Stimulated activated CD8-positive, alpha-beta memory T cell treated with anti-CD3 and anti-CD28 coated beads, Interleukin-4, amount 100 ng/mL, for 1 hour (primary cell): ENCODE measurements at places on chromosomes 12 and 14.

DNA sequence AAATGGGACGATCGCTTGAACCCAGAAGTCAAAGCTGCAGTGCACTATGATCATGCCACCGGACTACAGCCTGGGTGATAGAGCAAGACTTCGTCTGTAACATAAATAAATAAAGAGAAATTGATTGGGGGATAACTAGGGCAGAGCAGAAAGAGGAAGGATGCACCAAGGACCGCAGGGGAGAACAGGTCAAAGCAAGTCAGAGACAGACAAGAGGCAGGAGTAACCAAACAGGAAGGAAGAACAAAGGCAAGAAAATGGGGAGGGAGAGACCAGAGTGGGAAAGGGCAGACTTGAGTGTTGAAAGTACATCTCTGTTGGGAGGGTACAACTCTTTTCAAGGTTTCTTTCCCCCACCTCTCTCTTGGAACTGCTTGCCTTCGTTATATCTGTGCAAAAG is 50.8 kb upstream of the ELK3 start:
- no peak for DNase-seq

DNA sequence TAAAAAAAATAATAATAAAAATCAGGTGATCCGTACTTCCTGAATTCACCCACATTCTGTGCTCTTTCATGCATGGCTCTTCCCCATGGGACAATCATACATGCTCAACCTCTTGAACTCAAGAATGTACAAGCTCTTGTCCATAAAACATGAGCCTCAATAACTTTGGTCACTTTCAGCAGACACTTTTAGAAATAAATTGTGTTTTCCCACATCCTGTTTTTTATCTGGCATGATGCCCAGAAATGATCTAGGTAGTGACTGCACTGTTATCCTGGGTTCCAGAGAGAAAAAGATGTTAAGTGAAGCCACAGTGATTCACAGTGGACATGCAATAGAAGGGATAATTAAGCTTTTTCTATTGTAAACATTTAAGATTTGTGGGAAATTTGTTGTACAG is 537.6 kb upstream of the TMEM132C start:
- no peak for DNase-seq

DNA sequence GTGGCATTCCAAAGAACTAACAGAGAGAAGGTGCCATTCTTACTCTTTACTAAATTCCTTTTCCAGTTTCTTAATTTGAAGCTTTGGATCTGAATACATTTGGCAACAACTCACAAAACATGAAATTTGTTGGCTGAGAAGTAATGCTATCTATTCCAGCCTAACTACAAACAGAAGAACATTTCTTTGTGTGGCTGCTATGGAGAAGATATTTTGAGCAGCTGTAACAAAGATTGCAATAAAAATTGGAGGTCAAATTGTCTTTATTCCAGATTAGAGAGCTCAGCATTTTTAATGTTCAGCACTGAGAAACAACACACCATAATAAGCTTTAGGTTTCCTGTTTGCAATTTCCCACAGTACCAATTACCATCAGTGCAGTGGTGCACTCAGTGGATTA is 835.8 kb upstream of the FLRT2 start:
- no peak for DNase-seq

DNA sequence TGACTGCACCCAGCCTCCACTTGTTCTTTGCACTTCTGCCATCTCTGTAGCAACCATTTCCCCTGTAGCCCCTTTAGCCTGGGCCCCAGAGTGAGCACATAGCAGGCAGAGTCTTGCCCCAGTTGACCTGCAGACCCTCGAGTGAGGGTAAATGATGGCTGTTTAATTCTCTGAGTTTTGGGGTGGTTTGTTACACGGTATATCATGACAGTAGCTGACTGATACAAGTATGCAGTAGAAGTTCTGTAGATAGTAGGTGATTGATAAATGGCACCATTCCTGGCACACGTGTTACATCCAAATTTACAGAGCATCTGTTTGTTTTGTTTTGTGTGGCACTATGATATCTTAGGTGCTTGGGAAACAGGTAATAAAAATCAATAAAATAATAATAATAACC is 32.4 kb downstream of the CALM1 start:
- DNase-seq = no peak

GRCh38 chr12:81094718-81095360 is 17.0 kb downstream of the ACSS3 start:
- no peak for DNase-seq

DNA sequence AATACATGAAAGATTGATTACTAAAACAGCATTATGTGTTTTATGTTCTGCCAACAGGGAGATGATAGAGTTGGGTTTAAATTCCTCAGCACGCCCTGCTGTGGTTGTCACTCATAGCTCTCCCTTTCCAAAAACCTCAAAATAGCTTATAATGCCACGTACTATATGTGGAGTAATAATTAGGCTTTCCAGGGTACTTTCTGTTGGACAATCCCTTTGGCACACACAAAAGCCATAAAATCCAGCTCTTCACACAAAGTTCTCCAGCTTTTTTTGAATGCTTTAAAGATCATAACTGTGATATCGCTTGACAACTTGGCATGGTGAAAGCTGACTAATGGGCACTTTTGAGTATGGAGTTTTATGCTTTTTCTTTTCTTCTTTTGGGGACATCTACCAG is 145.3 kb upstream of the DCN start:
- no peak for DNase-seq

DNA sequence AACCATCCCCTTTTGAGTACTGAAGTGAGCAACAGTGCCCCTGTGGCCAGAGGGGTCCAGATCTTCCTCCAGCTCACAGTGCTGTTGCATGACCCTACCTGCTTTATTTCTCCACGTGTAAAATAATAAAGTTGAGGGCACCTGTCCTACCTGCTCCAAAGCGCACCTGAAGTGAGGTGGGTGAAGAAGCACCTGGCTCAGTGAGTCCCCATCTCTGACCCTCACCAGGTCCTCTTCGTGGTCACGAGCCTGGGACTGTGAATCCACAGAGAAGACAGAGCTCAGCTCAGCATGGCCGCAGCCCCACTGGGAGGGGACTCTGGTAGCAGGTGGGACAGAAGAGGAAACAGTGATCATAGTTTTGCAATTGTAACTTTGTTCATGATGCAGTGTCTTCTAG is 976.7 kb upstream of the TMEM132C start:
- DNase-seq = no peak

GRCh38 chr14:71135496-71135895 is 228.2 kb downstream of the PCNX1 start:
- DNase-seq = no peak

DNA sequence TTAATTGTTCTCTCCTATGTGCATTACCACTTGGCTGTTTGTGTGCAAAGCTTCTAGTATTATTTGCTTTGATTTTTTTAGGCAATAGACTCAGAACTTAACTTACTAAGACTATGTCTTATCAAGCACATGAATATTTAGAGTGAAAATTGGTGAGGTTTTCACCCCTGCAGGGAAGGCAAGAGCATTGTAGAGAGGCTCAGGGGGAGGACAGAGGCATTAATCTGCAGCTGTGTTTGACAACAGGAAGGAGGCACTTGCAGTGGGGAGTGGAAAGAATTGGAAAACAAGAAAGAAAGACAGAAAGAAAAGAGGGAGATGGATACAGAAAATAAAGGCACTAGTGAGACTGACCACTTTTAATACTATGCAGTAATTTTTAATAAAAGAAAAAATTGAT is 431.6 kb downstream of the PDZRN4 start:
- no peak for DNase-seq

DNA sequence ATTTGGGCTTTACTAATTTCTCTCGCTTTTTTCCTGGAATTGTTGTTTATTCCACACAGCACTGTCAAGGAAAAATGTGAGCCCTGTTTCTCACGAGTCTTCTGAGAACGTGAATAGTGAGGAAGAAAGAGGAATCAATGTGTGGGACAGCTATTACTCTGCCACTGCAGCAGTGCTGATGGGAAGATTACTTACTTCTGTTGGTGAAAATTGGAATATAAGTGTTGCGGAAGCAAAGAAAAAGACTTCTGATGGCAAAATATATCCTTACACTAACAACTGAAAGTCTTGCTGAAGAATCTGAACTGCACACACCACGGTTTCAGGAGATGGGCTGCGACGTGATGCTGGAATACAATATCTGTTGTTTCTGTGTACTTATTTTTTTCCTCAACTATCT is 884.2 kb downstream of the AACS start:
- no peak for DNase-seq

GRCh38 chr12:1688086-1688710 is 2.7 kb upstream of the ADIPOR2 start:
- DNase-seq = no peak

DNA sequence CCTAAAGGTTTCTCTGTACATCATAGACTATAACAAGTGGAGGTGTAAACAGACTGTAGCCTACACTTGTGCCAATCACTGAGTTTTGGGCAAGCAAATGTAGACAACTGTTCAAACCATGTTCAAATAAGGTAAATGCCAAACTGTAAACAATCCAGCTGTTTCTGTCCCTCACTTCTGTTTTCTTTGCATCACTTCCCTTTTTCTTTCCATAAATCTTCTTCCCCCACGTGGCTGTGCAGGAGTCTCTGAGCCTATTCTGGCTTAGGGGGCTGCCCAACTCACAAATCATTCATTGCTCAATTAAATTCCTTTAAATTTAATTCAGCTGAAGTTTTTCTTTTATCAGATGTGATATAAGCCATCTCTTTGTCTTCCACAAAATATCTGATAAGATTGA is 65.1 kb upstream of the CPM start:
- no peak for DNase-seq

DNA sequence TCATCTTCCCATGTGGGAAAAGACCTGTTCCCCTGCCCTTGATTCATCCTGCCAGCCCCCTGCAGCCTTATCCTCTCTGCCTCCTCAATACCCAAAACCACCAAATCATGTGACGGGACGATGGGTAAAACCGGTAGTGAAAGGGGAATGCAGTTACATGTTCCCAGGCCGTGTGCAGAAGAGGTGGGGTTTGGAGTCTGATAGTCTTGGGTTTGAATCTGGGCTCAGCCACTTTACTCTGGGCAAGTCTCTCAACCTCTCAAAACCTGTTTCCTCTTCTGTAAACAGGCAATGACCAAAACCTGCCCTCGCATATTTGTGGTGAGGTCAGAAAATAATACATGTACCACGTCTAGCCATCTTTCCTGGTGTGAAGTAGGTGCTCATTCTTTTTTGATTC is 123.0 kb downstream of the PLXNC1 start:
- no peak for DNase-seq

DNA sequence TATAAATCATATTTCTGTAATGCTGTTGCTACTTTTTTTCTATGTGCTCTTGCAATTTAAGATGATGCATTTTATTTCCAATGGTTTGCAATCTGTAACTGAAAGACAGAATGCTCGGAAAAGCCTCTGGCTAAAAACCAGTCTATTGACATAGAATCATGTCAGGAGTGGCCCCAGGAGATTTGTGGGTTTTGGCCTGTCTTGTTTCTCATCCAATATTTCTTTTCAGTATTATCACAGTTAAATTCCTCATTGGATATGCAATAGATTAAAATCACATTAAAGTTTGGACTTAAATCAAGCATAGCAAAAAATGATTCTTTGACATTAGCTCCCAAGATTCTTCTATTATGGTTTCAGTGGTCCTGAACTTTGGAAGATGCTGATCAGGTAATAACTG is 19.1 kb upstream of the SLC38A2 start:
- DNase-seq = no peak

DNA sequence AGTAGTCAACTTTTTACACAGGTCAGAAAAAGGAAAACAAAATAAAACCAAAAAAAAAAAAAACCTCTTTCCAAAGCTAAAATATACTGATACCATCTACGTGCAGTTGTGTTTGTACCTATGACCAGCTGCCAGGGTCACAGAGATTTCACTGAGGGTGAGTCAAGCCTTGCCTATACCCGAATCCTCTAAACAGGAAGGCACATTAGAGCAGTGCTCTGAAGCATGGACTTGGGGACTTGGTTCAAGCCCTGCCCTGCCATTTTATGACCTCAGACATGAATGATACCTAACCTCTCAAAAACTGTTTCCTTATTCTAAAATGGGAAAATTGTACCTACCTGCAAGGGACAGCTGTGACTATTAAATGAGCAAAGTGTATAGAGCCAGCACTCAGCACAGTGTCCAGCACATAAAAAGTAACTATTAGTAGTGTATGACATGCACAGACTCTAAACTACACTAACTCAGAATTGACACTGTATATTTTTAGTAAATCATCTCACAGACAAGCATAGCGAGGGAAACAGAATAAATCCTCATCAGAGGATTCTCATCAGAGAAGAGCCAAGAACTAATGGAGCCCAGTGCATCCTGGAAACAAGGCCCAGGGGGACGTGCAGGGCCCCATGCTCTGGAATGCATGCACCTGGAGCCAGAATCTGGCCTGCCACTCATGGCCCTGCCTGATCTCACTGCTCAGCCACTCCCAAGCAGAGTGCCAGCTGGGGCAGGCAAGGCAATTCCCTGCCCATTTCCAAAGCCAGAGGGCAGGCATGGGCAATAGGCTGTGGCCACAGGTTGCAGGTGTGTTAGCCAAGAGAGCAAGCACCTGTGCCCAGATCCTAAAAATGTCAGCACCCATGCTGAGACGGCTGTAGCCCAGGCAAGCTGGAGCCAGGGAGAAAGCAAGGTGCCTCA is 57.0 kb downstream of the NT5DC3 start:
- no peak for DNase-seq

DNA sequence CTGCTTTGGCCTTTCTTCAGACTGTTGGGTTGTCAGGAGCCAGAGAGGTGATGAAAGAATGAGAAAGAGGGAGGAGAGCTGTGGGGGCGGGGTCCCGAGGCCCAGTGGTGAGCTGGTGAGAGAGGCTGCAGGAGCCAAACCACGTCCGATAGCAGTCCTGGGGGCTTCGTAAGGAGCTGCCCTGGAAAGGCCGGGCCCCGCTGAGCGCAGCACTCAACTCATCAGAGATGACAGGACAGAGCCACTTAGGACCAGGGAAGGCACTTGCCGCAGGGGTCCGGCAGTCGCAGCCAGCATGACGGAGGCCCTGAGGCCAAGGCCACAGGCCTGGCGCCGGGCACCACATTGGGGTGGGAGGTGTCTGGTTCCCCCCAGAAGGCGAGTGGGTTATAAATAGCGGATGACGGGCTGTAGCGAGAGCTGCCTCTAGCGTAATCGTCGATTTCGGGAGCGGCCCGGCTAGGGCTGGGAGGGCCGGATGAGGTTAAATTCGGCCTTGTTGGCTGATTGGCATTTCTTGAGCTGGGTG is 179.0 kb downstream of the TSPAN9 start:
- DNase-seq = no peak

DNA sequence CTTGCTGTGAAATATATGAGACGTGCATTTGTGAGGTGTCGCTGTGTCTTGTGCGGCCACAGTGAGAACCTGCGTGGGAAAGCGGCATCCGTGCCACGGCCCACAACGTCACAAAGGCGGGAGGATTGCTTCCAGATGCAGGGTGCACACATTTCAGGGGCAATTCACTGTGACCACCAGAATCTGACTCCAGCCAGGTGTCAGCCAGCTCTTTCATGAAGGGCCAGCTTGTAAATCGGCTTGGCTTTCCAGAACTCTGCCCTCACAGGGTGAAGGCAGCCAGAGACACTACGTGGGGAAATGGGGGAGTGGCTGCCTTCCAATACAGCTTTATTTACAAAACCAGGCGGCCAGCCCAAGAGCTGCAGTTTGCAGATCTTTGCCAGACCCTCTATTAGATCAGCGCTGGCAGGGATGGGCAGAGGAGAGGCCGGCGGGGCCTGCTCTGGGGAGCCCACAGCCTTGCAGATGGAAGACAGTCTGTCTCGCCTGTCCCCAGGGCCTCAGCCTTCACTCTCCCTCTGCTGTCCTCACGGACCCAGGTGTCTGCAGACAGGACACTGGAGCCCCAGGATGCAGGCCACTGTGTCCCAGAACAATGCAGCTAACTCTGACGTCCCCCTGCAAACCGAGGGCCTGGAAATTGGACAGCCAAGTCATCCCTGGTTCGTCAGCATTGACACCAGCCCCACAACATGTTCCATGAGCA is 53.5 kb downstream of the ADGRD1 start:
- DNase-seq = no peak

- DNase-seq = no peak
These were observed 68.2 kb downstream of the PAH start for GRCh38 chr12:102848832-102849231.
